ENCODE measurements at places on chromosomes 12 and 14.

- DNase-seq: no peak
These were observed 463.3 kb downstream of the TMTC2 start for GRCh38 chr12:83149987-83150386.

DNA sequence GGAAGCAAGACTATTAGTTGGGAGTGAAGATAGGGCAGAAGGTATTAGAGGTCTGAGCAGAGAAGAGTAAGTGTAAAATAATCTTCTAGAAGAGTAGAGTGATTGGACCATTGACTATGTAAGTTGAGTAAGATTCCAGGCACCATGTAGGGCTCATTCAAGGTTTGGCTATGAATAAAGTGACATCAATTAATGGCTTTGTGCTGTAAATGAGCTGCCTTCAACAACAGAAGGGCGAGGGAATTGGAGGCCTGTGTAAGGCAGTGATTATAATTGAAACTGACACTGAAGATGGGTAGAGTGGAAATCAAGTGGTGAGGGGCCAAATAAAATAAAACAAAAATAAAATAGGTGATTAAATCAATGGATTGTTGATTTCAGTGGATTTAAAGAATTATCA lies 26.4 kb downstream of the PTPRQ start:
- no peak for DNase-seq

DNA sequence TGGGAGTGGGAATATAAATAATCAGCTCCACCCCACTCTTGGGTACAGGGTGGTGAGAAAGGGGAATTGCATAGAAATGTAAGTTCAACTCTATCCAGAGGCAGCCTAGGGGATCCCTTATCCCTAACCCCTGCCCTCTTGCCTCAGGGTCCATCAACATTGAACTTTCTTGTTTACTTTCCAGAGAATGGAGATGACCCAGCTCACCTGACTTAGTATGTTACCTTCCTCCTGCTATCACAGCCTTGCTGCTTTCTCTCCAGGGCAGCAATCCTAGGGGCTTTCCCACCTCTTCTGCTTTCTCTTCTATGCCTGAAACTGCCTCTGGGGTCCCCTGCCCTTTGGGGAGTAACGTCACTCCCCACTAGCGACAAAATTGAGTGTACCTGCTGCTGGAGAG lies 2.7 kb downstream of the LRP1 start:
- DNase-seq: no peak

DNA sequence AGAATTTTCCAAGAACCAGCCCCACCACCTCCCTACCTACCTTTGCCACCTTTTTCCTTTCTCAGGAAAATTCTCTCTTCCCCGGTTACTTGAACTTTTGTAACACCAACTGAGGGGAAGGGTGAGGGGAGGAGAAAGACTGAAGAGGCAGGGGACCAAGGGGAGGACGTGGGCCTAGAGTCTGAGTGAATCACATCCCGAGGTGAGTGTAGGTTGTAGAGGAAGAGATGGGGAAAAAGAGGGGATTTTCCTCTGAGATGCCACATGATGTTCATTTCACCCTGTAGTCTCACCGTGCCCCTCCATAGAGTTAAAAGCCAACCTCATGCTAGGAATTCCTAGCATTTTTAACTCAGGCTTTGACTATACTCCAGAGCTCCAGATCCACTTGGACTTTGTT lies 311.8 kb downstream of the RPAP3 start:
- DNase-seq: no peak

DNA sequence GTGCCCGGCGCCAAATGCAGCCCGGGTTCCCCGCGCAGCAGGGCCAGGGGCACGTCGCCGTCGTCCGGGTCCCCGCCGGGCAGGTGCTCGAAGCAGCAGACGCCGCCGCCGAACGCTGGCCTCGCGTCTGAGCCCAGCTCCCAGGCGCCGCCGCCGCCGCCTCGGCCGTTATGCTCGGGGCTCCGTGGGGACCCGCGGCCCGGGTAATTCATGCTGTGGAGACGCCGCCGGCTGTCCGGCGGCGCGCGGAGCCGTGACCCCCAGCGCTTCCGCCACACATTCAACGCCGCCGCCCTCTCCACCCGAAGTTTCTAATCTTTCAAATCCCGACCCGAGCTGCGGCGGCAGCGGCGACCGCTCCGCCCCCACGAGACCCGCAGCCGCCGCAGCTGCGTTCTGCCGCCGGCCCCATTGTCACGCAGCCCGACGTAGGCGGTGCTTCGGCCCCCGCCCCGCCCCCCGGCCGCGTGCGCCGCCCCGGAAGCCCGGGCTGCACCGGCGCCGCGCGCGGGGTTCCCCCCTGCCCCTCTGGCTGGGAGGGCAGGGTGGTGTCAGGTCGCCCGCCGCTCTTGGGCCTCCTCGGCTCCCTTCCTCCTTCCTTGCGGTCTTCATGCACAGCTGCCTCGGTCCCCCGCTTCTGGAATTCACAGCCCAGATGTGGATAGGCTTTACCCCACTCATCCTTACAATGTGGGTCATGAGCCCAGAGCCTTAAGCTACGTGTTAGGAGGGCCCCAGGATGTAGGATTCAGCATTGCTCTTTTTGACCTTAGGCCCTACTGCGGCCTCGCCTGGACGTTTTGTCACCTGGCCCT lies at the start of gene DDHD1:
Gene DDHD1 (minus strand): TSS at position 437 of the 815 bp plus-strand sequence. CDS start 225 bp downstream, at position 212.
- DNase-seq: peak; percentile 91

DNA sequence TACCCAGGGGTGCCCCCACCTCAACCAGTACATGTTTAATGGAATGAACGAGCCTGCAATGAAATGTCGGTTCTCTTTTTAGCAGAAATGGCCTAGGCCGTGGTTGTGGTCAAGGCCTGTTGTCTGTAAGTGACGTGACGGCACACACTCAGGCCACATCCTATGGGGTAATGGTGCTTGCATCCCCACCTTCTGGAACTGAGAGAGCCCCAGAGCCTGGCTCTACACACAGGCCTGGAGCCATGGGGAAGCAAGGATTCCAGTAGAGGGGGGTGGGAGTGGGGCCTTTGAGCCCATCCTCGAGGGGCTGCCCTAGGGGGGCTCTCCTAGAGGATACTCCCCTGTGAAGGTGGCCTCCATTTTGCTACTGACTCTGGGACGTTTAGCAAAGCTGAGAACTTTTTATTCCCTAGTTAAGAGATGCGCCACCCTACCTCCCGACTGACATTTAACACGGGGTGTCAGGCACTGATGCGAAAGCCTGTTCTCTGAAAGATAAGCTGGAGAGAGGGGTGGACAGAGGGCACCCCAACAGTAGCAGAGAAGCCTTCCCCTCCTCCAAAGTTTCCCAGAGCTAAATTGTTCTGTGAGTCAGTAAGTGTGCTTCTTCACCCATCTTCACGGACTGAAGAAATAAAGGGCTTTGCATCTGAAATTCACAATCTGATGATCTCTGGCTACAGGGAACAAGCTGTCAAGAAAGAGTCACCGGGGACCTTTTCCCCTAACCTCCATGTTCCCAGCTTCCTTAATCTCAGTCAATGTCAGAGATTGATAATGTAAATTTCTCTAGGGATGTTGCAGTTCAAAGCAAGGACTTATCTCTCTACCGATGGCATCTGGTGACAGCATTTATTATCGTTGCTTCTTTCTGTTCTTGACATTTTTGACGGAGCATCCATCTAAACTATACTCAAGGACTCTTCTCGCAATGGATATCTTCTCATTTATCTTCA lies 6.8 kb downstream of the RIN3 start:
- DNase-seq: no peak

- no peak for DNase-seq
These were observed 4.6 kb downstream of the FOXN4 start for GRCh38 chr12:109304485-109304884.

DNA sequence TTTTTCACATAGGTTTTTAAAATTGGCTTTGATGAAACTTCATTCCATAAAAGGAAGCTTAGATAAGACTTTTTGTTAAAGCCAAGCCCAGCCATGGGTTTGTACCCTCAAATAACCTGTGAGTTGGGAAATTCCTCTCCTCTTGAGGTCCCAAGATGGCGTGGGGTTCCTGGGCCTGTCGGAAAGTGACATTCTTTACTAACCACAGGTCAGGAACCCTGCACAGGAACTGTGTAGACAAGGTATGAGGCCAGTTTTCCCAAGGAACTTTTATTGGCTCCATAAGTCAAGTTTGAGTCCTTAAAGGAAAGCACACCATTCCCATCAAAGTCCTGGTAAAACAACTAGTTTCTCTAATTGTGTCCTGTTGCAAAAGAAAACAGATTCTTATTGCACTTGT lies 65.0 kb upstream of the AMN start:
- no peak for DNase-seq

GRCh38 chr12:90945070-90945649 lies 9.8 kb downstream of the CCER1 start:
- no peak for DNase-seq

- peak; percentile 89 for DNase-seq
These were observed 974 bp upstream of the TNS2 start for GRCh38 chr12:53048780-53049401.

DNA sequence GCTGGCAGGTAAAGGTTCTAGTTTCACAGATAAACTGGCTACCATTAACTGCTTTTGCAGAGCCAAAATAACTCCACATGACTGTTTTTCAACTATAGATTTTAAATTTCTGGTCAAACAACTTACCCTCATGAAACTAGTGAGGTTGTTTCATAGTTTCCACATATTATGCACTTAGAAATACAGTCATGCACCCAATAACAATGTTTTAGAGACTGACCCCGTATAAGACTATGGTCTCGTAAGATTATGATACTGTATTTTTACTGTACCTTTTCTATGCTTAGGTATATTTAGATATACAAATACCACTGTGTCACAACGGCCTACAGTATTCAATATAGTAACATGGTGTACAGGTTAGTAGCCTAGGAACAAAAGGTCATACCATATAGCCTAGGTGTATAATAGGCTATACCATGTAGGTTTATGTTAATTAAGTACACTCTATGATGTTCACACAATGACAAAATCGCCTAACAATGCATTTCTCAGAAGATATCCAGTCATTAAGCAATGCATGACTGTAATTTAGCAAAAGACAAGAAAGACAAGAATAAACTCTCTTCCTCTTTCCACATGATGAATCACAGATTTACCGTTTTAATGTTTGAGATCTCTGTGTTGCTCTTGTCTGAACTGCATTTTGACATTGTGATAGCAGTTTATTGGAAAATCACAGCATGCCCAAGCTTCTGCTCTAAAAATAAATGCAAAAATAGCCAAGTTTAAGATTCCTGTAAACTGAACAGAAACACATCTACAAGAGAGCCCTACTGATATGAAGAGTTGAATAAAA lies 17.1 kb downstream of the DICER1 start:
- DNase-seq: no peak

DNA sequence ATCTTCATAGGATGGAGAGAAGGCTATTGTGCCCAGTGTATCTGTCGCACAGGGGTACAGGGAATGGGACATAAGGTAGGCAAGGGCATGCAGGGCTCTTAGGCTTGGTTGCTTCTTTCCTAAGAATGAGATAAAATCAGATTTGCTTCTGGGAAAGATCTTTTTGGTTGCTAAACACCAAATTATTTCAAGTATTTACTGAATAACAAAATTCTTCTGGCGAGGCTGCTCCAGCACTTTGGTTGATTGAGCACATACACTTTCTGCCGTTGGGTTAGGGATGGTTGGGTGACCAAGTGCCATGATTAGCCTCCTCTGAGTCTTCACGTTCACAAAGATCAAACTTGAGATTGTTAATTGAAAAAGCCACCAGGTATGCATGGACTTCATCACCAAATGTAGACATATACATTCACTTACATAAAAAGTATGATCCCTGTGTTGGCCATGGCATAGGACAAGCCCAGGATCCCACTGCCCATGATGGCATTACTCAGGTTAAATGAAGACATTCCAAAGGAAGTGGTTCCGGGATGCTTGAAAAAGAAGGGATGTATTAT lies 38.2 kb downstream of the SLC38A4 start:
- DNase-seq: no peak

GRCh38 chr12:97968641-97969197 lies 506.1 kb downstream of the RMST start:
- no peak for DNase-seq

DNA sequence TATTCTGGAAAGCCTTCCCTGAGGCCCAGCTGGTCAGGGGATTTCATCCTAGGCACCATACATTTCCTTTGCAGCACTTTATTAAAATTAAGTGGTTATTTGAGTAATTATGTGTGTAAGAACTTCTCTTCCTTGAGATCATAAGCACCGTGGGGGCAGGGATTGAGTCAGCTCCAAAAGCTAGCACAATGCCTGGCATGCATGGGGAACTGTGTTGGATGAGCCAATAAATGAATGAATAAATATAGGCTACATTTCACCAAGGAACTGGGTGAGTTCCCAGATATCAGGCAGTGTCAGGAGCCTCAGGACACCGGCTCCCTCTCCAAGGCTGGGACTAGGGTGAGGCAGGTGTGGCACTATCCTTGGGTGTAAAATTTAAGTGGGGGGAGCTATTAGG lies 82.8 kb upstream of the FBXO21 start:
- no peak for DNase-seq

DNA sequence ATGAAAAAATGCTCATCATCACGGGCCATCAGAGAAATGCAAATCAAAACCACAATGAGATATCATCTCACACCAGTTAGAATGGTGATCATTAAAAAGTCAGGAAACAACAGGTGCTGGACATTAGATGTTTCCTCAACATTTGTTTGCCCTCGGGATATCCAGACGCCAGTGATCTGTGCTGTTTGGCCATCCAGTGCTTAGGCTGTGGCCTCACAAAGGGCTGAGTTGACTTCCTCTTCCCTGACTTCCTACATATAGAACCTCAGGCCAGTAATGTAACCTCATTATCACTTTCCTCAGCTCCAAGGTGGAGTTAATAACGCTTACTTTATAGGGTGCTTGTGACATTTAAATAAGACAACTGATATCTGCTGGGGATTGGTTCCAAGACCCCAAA lies 51.8 kb downstream of the SLC15A5 start:
- no peak for DNase-seq

- no peak for DNase-seq
These were observed 1.9 kb downstream of the TGFB3 start for GRCh38 chr14:75979648-75980565.

GRCh38 chr14:27750114-27750513 lies 1016.5 kb upstream of the FOXG1 start:
- DNase-seq: no peak

DNA sequence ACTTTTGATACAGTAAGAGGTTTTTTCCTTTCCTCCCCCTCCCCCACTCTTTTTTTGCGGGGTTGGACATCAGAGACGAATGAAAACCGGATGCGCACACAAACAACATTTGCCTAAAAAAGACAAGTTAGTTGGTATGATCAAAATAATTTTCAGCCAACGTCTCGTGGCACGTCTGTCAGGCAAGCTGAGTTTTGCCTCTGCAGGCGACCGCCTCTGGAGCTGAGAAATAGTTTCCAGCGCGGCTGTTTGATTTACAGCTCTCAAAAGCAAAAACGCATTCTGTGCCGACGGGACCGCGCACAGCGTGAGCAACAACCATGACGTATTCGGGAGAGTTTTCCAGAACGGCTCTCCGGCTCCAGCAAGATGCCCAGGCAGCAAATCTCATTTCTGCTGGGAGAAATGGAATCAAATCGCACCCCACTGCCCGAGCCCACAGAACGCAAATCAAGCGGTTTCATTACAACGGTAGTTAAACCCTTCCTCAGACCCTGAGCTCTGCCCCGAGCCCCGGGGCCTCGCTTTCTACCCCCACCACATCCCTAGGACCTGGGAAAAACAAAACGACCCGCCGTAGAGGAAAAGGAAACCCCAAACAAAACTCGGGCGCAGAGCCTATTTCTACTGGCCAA lies 14.2 kb upstream of the CALM1 start:
- peak; percentile 93 for DNase-seq

GRCh38 chr12:8953773-8954402 lies 4.4 kb upstream of the M6PR start:
- no peak for DNase-seq
